ENCODE measurements at places on chromosomes 5 and 9.
A peak's percentile ranks its signal among the peaks of the same experiment; 100 is the strongest.

GRCh38 chr5:133390416-133391353 lies 221.7 kb downstream of the FSTL4 start:
- no peak for DNase-seq

DNA sequence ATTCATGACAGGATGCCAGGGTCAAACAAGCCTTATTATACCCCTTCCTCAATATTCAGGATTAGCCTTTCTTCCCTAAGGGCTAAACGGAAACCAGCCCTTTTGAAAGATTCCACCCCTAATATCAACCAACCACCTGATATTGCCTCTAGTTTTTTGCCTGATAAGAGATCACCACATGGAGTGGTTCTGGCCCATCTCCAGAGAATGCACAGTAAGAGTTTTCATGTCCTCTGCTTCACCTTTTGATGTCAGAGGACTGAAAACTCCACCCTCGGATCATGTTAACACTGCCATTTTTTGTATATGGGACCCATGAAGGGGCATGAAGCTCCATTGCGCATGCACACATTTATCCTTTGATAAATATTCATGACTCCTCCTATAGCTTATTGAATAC lies 5.8 kb upstream of the LNPEP start:
- DNase-seq = no peak

- DNase-seq = no peak
Measured at GRCh38 chr9:14585730-14586473, 107.3 kb downstream of the ZDHHC21 start.

DNA sequence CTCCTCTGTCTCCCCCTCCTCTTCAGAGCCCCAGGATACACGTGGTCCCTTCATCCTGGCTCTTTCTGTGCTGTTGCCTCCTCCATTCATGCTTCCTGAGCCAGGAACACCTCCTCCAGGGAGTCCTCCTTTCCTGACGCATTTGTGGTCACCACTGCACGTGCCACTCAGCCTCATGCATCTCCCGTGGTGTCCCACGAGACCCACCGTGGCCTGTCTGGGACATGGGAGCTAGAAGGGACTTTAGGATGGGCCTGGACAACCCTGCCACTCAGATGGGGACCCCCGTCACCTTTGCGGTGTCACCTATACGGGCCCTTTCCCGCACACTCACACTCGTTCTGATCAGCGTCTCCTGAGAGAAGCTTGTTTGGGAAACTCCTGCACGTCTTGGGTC lies 6.7 kb downstream of the GLIPR2 start:
- DNase-seq = no peak

- DNase-seq = peak; percentile 16
Measured at GRCh38 chr5:59874675-59875074, 18.9 kb downstream of the PDE4D start.
